Posterior vena cava (tissue), 2 donors: ENCODE measurements at places on chromosomes 2 and 18.
A peak's percentile ranks its signal among the peaks of the same experiment; 100 is the strongest.

DNA sequence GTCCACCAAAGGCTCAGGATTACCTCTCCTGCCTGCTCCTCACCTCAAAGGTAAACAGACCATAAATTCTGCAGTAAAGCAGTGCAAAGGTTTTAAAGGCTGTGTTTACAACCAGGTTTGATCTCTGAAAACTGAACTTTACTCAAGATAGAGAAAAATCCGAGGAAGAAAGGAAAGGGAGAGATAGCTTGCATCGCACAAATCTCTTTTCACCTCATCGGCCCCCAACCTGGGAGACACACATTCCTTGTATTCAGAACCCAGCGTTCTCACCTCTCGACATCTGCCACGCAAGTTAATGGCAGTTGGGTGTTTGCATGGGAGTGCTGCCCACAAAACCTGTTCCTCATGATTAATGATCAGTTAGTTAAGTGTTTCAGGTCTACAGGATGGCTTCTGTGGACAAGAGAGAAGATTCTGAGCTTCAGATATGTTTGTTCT lies 72.6 kb downstream of the GATA6 start:
- no peak for DNase-seq

DNA sequence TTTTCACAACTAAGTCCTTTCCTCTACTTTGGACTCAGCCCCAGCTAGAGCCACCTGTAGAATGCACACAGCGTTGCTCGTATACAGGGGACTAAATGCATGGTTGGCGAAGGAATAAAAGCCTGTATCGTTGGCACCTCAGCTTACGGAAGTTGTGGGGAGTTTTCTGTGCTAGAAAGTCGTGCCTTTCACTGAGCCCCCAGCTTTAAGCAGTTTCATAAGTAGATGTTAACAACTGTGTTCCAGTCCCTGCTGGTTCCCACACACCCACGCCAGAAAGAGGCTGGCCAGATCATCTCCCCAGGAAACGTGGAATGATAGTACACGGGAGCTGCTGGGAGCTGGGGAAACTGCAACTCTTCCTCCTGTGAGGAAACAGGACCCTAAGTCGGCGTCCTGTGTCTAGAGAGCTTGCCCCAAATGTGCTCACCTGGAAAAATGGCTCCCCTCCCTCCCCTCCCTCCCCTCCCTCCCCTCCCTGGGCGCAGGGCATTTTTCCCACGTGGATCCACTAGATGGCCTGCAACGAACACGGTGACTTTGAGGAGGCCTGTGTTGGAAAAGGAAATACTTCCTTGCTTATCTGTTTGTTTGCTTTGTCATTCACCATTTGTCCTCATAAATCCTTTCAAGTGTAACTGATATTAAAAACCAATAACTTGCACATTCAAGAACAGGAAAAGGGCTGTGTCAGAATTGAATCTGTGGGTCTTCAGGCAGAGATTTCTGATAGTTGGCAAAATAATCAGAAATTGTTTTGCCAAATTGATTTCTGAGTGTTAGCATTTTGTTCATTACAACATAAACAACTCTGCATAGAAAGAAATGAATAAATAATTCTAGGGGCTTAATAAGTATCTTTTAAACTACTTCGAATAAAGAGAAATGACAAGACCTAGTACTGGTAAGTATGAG lies 43.9 kb upstream of the RFX8 start:
- DNase-seq = no peak

- DNase-seq = no peak
Observed at GRCh38 chr2:95063086-95063958, 37.8 kb downstream of the MAL start.

GRCh38 chr2:150485871-150486538 lies 1.5 kb downstream of the RND3 start:
- DNase-seq = peak; percentile 92

DNA sequence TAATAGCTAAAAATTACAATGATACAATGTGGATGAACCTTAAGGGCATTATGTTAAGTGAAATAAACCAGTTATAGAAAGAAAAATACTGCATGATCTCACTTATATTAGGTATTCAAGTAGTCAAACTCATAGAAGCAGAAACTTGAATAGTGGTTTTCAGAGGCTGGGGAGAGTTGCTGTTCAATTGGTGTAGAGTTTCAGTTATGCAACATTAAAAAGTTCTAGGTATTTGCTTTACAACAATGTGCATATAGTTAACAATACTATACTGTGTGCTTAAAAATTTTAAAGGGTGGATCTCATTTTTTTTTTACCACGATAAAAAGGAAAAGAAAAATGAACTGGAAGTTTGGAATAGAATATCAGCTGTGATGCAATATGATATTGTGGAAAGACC lies 479.1 kb downstream of the SPAG16 start:
- no peak for DNase-seq

- no peak for DNase-seq
Observed at GRCh38 chr2:100571668-100572067, 8.9 kb downstream of the PDCL3 start.

- no peak for DNase-seq
Observed at GRCh38 chr2:129587426-129588064, 391.9 kb upstream of the RAB6C start.
